ENCODE measurements at places on chromosomes 2 and 18.

- DNase-seq, result no peak
Measured at GRCh38 chr2:168084288-168084687, 163.1 kb downstream of the STK39 start.

- no peak for DNase-seq
Measured at GRCh38 chr2:239353692-239354091, 47.1 kb downstream of the HDAC4 start.

DNA sequence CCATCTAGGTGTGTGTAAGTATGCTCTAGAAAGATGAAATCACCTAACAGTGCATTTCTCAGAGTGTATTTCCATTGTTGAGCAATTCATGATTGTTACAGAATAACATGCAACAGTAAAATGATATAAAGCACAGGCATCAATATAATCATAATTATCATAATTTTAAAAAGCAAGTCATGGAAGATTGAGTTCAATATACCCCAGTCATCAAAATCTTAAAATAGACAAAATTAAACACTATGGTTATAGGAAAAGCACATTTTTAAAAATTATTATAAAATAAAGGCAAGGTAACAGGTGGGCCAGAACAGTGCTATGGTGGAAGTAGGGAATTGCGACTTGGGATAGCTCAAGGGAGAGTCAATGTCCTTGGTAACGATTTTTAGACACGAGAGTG, 555.4 kb upstream of the VRK2 start:
- DNase-seq, result no peak

DNA sequence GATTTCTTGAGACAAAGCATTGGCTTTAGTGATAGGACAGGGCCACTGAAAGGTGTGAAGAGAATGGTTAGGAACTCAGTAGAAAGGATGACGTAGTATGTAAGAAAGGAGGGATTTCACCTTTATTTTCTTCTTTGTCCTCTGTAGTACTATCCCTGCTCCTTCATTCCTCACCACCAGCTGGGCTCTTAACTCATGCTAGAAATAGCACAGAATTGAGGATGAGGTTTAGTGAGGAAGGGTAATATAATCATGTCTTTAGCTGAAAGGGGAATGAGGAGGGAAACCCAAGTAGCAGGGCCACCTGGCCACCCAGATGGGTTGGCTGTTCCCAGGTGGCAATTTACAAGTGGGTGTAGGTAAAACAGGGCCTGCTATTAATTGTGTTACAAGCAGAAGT, 15.2 kb downstream of the ACVR2A start:
- no peak for DNase-seq

- DNase-seq, result no peak
Measured at GRCh38 chr2:124138076-124138475, 113.0 kb downstream of the CNTNAP5 start.

- DNase-seq, result no peak
Measured at GRCh38 chr2:190271783-190272456, 47.7 kb downstream of the HIBCH start.

DNA sequence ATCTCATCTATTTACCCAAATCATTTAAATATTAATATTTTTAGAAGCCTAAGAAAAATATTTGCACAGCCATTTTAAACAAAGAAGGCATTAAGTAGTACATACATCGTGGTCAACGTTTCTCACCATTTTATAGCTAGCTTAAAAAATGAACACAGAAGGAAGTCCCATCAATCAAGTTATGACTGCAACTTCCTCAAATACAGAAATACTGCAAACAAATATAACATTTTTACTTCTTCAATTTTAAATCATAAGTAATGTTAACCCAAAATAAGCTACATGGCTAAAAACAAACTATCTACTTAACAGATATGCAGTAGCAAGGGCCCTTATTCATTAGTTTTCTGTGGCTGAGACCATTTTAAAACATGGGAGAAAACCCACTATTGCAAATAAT, 30.6 kb downstream of the ITSN2 start:
- DNase-seq, result no peak

DNA sequence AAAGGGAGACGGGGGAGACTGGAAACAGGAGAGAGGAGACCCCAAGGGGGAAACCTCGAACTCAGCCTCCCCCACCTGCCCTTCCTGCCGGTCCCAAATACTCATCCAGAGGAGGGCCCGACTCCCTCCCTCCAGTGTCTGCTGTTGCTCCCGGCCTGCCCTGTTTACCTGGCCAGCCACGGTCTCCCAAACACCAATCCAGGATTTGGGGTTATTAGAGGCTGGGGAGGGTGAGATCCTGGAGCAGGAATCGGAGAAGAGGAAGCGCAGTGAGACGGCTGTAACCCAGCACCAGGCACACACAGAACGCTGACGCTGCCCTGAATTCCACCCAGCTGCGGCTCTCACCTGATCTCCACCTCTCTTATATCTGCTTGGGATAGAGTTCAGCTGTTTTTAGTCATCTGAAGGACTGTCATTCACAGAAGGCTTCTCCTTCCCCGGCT, 213.0 kb downstream of the TNS1 start:
- DNase-seq, result no peak

All from HTR-8/SVneo (cell line).